ENCODE measurements at places on chromosomes 13 and 19.

- no peak for DNase-seq
Measured at GRCh38 chr13:30737511-30738337, 2.4 kb downstream of the ALOX5AP start.

GRCh38 chr19:55488986-55489710 is 912 bp downstream of the SSC5D start:
- no peak for DNase-seq

GRCh38 chr13:32150794-32151193 is 119.2 kb downstream of the FRY start:
- peak; percentile 92 for DNase-seq

DNA sequence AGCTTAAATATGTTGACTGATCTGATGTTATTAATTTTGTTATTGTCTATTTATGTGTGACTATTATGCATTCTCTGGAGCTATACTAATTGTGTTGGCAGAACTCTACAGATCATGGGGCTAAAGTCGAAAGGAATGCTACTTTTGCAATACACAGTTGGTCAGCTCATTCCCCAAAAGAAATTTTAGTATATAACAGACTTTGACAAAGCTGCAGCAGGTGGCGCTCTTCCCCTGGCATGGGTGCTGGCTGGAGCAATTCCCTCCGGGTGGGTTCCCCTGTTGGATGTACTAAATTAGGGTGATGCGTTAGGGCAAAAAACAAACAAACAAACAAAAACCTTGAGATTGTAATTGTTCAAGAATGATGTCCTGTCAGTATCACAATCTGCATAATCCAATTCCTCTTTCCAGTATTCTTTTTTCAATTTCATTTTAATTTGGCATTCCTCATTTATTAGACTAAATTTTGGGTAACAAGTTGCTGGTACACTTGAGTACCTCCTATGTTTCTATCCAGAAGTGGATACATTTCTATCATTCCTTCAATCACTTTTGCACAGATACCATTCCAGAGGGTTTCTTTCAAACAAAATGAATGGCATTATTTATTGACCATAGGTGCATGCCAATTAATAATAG is 322.8 kb upstream of the EDNRB start:
- DNase-seq, result no peak

- DNase-seq, result no peak
Measured at GRCh38 chr13:105816994-105817393, 718.5 kb downstream of the EFNB2 start.

DNA sequence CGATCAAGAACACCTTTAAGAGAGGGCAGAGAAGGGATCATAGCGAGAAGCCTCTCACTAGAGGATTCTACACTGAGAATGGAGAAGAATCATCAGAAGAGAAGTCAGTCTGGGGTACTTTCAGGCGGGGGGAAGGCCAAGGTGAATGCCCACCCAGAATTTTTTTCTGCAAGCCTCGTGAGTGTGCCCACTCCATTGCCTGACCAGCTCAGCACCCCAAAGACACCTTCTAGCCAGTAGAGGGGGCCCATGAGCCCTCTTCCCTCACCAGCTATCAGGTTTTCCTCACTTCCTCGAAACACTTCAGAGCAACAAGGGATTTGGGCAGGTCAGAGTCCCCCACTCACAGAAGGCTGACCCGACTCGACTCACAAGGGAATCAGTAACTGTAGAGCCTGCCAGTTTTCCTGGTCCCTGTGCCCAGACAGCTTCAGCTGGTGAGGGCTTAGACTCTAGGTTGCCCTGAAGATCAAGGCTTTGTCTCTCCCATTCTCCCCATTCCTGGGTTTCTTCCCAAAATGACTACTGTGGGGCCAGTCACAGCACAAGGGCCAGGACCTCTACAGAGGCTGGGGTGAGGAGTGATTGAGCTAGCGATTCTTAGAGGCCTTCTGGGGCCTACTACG is 18.4 kb downstream of the NLRP13 start:
- DNase-seq, result no peak

- no peak for DNase-seq
Measured at GRCh38 chr13:78020861-78021260, 102.2 kb upstream of the EDNRB start.

DNA sequence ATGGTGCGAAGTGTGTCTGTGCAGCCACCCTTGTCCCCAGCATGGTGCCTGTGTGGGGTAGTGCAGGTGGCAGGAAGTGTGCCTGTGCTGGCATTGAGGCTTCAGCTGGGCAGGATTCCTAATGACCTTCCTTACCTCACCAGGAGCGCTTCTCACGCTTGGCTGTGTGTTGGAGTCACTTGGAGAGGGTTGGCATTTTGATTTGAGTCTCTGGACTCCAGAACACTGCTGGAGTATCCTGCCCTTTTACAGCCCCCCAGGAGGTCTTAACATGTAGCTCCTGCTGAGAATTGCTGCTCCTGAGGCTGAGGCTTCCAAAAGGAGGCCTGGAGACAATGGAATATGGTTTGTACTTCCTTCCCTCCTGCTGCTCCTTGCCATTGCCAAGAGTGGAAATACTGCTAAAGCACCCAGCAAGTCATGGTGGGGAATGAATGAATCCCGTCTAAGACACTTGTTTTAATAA is 87.1 kb downstream of the ARHGEF7 start:
- no peak for DNase-seq

DNA sequence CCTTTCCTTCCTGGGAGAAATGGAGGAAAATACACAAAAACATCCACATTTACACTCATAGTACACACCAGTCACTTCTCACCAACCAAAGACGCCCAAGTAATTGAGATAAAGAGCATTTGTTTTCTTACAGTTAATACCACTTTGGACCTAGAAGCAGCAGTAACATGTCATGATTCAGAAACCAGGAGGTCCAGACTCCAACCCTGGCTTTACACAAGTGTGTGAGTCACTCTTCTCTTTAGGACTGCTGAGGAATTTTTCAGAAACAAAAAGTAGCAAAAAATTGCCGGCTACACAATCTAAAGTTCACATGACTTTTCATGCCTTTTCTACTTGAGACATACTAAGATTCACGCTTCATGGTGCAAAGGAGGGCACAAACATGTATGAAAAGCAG is 42.1 kb downstream of the TUBGCP3 start:
- DNase-seq, result no peak

GRCh38 chr13:28447989-28448388 is 46.9 kb downstream of the FLT1 start:
- DNase-seq, result no peak

- DNase-seq, result no peak
Measured at GRCh38 chr13:53807251-53807834, 778.7 kb downstream of the OLFM4 start.

DNA sequence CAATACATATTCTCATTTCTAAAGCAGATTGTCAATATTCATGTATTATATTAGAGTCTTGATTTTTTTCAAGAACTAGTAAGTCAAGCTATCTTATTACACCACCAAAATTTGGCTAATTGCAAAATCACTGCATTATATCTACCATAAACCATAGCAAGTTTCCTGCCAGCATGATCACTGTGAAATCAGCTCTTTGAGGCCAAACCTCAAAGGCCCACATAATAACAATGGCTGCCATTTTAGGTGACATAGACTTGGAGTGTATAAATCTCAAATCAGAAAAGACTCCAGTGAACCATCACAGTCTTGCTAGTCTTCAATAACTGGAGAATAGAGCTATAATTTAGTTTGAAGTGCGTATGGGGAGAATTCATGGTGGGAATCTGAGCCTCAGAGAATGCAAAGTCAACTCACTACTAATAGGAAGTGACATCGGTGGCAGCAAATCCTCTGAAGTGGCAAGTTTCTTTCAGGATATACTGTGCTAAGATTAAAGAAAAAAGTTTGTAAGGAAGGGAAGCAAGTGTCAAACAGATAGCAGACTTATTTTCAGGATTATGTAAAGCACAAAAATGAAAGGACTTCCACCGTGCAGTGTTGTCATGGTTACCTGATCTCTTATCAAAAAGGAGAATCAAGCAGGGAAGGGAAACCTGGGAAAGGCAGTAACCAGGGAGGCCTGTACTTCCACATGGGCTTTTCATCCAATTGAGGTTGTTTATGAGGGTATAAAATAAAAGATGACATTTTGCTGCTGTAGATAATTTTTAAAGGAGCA is 117.4 kb upstream of the FNDC3A start:
- DNase-seq, result no peak

DNA sequence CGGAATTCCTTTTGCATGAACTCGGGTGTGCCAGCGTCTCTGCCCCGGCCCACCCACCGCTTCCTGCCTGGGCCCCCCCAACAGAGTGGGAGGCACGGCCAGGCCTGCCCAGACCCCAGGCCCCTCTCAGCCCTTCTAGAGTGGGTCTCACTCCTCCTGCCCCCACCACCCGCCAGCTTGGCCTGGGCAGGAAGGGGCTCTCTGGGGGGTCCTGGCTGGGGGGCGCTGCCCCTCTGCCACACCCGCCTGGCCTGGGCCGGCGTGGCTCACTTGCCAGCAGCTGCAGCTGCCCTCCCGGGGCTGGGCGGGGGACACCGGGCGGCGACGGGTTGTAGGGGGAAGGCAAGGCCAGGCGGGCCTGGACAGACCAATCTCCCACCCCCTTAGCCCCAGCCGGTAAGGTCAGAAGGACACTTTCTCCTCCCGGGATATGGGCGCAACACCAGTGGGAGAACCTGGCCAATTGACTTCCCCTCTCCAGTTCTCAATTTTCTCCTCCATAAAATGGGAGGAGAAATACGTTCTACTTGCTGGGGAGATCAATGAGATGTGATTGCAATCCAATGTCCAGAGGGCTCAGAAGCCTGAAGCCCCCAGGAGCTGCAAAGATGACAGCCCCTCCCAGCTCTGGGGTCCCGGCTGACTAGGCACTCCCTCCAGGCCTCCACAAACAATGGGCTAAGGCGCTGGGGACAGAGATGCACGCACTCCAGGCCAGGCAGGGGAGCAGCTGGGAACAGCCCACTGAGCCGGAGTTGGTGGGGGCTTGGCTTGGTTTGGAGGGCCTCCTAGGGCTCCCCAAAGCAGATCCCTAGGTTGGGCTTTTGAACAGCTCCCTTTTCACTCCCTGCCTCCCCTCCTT is 2.4 kb downstream of the CRLF1 start:
- no peak for DNase-seq

- no peak for DNase-seq
Measured at GRCh38 chr13:79445968-79446645, 34.8 kb upstream of the NDFIP2 start.

DNA sequence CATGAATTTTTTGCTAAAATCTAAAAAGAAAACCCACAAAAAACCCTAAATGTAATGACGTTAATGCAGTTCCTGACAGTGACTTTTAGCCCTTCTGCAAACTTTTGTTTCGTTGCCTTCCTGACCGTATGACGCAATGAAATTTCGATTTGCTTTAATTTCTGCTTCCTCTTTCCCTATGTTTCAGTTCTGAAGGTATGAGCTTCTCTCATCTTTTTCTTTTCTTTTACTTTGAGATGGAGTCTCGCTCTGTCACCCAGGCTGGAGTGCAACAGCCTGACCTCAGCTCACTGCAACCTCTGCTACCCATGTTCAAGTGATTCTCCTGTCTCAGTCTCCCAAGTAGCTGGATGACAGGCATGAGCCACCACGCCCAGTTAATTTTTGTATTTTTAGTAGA is 6.1 kb upstream of the LILRA5 start:
- DNase-seq, result no peak

DNA sequence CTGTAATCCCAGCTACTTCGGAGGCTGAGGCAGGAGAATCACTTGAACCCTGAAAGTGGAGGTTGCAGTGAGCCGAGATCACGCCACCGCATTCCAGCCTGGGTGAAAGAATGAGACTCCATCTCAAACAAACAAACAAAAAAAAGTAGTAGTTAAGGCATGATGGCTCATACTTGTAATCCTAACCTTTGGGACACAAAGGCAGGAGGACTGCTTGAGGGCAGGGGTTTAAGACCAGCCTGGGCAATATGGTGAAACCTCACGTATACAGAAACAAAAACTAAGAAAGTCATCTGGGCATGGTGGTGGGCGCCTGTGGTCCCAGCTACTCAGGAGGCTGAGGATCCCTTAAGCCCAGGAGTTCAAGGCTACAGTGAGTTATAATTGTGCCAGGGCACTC is 1.8 kb downstream of the DNMT1 start:
- DNase-seq, result no peak

GRCh38 chr13:94999871-95000270 is 287.5 kb upstream of the SOX21 start:
- no peak for DNase-seq

- no peak for DNase-seq
Measured at GRCh38 chr19:39382991-39383828, 7.7 kb downstream of the PAF1 start.

DNA sequence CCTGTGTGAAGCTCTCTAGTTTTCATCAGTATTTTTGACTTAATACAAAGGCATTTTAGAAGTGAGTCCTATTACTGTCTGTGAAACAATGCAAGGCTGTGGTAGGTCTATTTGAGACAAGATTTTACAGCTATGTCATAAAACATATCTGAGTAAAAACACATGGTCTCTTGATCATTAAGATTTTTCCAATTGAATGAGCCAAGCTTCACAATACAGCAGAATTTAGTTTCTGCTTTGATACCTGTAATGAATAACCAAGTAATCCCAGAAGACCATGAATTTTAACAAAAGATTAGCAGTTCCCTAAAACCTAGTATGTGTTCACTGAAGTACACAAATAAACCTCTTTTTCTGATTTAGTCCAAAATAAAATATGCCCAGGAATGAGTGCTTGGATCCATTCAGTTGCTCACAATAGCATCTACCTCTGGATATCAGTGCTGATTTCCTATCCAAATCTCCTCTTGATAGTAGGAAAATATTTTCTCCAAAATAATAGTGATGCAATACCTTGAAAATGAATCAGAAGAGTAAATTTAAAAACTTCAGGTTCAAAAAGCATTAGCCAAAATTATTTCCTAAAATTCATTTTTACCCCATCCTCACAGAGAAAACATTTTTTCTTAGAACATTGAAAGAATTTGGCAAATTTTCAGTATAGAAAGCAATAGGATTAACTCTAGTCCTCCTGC is 533.5 kb upstream of the SGCG start:
- DNase-seq, result no peak

GRCh38 chr19:30712431-30713337 is 340.5 kb downstream of the ZNF536 start:
- no peak for DNase-seq

GRCh38 chr19:460877-461720 is at the start of gene SHC2:
SHC2 (minus strand) TSS chr19:461033; CDS start chr19:460996, 37 bp downstream.
- DNase-seq, result no peak

- DNase-seq, result no peak
Measured at GRCh38 chr19:14346279-14346678, 35.0 kb upstream of the ADGRE5 start.

GRCh38 chr19:53626486-53626885 is 5.3 kb upstream of the DPRX start:
- DNase-seq, result no peak
